Retina (tissue), 1 donor: ENCODE measurements at places on chromosomes 6 and 20.

DNA sequence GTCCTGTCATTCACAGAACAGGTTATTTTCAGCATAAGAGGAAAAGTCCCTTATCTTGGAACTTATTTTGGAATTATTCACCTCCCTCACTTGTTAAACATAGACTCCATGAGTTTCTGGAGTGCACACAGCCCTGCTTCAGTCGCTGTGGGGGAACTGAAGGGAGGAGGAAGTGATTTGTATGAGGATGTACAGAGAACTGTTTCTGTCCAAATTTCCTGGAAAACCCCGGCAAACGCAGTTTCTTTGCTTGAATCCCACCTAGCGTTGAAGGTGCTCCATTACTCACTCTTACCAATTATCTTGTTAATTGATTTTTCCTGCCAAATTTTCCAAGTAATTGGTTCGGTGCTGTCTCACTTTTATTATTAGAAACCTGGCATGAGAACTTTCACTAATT is 78.0 kb upstream of the AGPAT4 start:
- DNase-seq: no peak

DNA sequence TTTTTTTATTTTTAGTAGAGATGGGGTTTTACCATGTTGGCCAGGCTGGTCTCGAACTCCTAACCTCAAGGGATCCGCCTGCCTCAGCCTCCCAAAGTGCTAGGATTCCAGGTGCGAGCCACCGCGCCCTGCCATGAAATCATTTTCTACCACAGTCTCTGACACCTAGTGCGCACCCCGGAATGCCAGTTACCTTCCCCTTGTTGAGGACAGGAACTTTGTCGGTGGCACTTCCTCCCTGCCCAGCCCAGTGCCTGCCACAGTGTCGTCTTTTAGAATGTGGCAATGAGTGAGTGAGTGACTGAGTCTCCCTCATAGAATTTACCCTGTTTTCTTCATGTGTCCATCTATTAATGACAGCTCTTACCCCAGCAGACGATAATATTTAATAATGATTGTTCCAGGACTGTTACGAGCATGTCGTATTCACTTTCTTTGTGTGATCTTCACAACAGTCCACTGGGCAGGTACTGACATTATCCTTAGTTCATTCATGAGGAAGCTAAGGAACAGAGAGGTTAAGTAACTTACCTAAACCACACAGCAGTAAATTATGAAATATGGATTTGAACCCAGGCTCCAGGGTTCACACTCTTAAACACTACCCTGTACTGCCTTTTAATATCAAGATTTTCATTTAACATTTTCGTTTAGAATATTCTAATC is 1.8 kb downstream of the OSBPL2 start:
- DNase-seq: no peak

DNA sequence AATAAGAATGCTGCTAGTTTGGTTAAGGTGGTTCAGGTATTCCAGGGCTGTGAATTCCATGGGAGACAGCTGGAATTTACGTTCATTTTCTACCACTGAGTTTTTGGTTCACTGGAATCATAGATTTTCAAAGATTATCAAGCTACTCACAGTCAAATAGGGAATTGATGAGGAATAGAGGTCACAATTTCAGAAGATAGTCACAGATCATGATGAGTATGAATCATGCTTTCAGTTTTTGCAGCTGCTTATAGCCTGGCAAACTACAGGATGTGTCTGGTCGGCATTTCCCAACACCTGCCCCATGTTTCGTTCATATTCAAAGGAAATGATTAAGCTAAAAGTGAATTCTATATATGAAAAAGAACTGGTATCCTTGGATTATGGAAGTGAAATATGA is 58.7 kb downstream of the BCKDHB start:
- DNase-seq: no peak

DNA sequence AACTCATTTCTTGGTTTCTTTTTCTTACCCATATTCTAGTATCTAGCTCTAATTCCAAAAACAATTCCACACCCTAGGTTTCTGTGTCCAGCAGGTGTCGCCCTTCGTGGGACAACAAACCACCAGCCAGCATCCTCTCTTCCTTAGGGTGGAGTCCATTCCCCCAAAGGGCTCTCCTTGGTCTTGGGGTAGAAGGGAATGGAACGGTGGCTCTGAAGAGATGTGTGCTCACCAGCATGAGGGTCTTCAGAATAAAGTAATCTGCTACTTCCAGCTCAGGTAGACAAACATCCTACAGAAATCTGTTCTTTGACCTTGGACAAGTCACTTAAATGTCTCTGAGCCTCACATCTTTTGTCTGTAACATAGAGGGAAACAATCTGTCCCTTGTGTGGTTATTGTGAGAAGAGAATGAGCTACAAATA is 7.2 kb downstream of the HLA-DMB start:
- DNase-seq: peak; percentile 65

- peak; percentile 63 for DNase-seq
Observed at GRCh38 chr20:62636446-62636845, 5.9 kb upstream of the SLCO4A1 start.

DNA sequence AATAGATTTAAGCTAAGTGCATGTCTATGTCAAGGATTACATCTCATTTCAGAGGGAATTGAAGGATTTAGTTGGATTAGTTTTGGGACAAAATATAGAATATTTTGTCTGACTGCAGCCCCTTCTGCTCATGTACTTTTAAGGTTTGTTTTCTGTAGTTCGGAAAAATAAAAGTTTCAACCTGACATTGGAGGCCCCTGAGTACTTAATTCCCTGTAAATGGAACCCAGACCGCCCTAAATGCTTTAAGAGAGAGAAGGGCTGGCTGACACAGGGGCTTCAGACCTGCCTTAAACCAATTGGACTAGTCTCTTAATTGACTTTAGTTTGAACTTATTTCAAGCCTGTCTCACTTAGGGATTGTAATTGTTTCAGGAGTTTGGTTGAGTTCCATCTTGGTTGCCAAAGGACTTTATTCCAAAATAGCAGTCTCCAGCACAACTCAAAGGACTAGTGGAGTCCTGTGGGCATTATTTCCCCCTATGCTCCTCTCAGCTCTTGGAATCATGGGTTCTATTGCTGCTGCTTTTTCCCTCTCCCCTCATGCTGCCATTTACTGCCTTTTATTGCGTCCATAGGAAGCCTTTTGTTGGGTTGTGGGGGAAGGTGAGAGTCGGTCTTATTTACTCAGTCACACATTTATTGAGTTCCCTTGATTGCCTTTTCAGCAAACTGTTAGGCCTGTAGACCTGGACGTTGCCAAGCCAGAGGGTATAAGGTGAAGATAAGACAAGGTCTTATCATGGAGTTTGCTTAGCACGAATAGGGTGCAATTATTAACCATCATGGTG is 14.5 kb downstream of the BRD2 start:
- DNase-seq: no peak
